ENCODE measurements at places on chromosomes 7 and 10.
A peak's percentile ranks its signal among the peaks of the same experiment; 100 is the strongest.

DNA sequence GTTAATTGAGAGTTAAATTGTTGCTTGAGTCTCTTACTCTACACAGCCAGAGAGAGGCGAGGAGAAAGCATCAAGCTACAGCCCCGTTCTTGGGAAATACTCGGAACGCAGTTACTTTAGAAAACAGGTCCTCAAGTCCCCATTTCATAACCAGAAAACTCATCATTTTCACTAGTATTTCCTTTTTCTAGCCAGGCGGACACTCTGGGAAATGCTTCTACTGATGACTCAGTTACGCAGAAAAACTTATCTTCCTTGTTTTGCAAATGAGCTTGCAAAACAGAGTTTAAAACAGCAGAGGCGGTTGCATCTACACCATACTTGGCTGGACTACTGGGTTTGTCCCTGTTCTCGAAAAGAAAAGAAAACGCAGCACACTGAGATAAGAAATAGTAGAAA is 111.4 kb upstream of the FGFR2 start:
- DNase-seq = no peak

- no peak for DNase-seq
Measured at GRCh38 chr7:17696422-17696821, 243.9 kb downstream of the SNX13 start.

GRCh38 chr7:45192621-45193041 is 35.0 kb downstream of the RAMP3 start:
- DNase-seq = no peak

DNA sequence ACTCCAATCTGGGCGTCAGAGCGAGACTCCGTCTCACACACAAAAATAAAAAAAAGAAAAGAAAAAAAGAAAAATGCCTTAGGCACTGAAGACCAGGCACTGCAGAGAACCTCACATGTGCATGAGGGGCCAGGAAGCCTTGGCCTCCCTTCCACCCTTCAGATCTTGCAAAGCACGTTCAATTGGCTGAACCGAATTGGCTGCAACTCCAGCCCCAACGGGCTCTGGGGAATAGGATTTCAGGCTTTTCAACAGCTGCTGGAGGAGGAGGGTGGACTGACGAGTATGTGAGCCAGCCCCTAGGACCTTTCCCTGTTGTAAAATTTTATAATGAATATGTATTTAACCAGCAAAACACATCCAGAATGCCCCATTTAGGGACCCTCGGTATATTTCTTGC is 16.7 kb downstream of the TMEM120A start:
- no peak for DNase-seq

DNA sequence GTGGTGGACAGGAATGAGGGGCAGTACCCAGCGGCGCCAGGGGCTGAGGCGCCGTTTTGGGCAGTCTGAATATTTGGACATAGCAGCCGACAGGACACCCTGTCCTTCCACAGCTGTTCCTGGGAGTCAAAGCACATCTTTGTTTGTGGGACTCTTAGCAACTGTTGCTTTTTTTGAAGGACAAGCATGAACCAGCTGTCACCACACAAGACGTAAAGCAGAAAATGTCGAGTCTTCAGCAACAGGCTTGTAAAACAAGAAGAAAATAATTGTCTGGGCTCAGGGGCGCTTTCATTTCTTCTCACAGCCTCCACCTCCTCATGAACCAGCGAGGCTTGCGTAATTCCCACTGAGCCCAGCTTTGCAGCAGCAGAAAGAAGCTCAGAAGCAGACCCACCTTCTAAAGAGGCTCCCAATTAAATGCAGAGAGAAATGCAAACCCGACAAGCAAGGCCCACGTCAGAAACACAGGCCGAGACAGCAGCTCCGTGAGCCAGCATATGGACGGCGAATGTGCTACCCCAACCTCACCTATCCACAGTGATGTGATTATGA is 68.9 kb upstream of the DNAAF5 start:
- DNase-seq = no peak

GRCh38 chr10:93413252-93413689 is 68.9 kb downstream of the MYOF start:
- no peak for DNase-seq

DNA sequence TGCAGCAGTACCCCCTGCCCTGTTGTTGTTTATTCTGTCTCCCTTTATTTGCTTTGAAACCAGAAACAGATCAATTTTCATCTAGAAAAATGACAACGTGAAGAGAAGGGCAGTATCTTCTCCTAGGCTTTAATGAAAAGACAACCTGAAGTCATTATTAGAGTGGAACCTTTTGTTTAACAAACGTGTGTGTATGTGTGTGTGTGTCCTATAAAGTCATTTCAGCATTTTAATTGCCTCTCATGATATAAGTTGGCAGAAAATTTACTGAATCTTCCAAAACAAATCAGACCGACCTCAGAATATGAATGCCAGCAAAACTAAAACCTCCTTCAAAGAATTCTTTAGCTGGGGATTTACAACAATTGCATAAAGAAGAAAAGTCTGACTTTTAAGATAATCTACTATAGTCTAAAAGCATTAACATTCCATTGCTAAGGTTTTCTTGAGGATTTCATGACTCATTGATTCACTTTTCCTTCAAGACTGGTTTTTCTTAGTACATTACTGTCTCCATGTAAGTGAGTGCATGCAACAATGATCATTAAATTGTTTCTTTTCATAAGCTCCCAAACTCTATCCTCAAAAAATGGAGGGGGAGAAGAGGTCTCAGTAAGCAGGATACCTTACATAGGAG is 3.2 kb downstream of the GLI3 start:
- no peak for DNase-seq

- DNase-seq = no peak
Measured at GRCh38 chr10:70374775-70375614, 7.4 kb downstream of the LRRC20 start.

DNA sequence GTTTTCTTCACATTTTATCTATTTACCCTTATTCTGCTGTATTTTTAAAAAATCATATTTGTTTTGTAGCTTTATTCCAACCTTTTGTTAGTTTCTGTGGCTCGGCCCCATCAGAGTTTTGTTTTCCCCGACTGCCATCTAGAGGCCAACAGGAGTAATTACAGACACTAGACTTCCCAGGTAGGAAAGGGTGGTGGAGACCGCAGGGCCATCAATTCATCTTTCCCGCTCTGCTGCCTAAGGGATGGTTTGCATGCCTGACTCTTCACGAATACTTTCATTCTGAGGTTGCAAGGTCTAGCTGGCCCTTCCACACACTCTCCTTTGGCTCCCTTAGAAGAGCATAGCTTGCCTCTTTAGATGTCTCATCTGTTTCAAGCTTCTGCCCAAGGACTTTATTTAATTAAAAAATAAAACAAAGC is 38.3 kb downstream of the LYZL2 start:
- peak; percentile 76 for DNase-seq

DNA sequence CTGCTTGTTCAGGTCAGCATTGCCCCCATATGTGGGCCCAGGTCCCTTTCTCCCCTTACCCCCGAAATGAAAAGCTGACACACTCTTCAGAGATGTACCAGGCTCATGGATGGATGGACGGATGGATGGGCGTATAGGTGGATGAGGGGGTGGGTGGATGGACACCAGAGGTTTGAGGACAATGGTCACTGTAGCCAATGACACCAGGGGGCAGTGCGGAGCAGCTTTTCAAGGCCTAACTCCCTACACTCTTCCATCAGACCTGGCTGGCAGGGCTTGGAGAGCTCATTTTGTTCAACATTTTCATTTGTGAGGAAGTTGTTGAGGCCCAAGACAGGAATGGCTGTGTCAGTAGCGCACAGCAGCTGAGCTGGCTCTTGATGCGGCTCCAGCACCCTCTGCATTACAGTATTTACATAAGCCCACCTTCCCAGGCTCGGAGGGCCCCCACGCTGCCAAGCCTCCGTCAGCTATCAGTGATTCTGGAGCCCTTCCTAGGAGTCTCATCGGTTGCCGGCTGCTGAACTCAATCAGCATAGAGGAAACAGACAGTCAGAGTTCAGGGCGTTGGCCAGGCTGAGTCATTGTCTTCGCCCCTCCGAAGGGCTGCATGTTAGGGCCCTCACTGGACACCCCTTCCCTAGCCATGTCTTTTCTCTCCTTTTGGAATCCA is 11.6 kb upstream of the FFAR4 start:
- DNase-seq = peak; percentile 98

- no peak for DNase-seq
Measured at GRCh38 chr7:135745703-135746312, 2.8 kb downstream of the FAM180A start.

DNA sequence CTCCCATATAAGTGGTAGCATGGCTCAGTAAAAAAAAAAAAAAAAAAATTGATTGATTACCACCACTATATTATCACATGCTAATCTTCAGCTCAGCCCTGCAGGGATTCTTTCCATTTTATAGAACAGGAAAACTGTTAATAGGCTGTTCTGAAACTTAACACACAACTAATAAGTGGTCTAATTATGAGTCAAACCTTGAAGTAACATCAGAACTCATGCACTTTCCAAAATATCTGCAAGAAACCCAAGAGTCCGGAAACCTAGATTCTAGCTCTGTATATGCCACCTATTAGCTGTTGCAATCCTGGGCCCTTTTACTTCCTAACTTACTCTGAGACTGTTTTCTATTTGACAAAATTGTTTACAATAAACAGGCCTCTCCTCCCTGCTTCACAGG is 23.9 kb downstream of the SEM1 start:
- DNase-seq = no peak

- no peak for DNase-seq
Measured at GRCh38 chr7:72481934-72482333, 69.8 kb upstream of the CALN1 start.
